EL (cell line): ENCODE measurements at places on chromosomes 5 and 9.

GRCh38 chr9:4375424-4376200, 75.7 kb upstream of the GLIS3 start:
- DNase-seq = peak; percentile 81

DNA sequence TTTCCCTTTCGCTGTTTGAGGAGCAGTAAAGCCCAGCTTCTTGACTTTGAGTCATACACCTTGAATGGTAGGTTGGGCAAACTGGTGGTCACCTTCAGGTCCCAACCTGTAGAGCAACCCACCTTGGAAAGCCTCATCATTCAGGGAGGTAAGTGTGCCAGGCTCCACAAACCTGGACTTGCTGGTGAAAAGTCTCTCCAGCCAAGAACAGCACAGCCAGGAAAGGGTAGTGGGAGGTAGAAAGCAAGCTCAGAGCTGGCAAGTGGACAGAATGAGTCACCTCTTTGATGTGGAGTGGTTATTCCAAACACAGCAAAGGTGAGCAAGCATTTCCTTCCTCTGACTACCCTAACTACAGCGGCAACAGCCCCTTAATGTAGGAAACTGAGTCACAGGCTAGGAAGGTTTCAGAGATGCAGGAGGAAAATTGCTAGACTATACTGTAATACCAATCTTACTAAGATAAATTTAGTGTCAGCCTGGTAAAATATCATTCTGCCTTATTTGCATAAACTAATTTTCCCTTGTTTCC, 117.5 kb upstream of the MTAP start:
- peak; percentile 70 for DNase-seq

DNA sequence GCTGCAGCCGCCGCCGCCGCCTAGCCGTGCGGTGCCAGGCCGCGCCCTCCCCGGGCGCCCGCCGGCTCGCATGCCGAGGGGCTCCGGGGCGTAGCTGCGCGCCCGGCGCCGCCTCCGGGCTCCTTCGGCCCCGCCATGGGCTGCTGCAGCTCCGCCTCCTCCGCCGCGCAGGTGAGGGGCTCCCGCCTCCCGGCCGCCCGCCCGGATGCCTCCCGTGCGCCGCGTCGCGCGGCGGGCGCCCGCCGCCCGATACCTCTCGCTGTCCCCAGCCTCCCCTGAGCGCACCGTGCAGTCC, 230 bp downstream of the SLC44A1 start:
- DNase-seq = no peak

GRCh38 chr5:127923804-127924570, 159.6 kb upstream of the SLC12A2 start:
- DNase-seq = no peak

DNA sequence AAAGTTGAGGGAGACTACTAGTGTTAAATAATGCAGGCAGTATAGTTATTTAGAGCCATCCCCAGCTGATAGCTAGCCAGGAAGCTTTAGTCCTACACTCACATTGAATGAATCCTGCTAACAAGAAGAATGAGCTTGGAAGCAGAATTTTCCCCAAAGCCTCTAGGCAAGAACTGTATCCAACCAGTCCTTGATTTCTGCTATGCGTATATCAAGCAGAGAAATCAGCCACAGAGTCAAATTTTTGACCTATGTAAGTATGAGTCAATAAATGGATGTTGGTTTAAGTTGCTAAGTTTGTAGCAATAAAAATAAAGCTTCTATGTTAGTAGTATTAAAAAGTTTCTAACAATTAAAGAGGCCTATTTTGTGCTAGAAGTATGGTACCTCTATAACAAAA, 672.1 kb upstream of the CHD1 start:
- DNase-seq = no peak
